ENCODE measurements at places on chromosomes 12 and 14.

DNA sequence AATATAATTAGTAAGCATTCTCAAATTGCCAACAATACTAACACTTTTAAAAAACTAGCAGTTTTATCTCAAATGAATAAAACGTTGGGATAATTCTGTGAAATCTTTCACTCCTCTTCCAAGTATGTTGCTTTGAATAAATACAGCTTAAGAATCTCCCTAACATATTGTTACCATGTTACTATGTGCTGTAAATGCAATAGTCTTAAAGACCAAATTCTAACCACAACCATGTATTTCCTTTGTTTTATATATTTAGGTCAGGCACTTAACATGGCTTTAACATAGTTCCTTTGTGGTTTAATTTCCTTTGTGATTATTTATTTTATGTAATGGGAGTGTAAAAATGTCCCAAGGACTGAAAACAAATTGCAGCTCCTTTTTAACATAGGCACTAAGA lies 33.9 kb upstream of the CCDC91 start:
- no peak for DNase-seq

DNA sequence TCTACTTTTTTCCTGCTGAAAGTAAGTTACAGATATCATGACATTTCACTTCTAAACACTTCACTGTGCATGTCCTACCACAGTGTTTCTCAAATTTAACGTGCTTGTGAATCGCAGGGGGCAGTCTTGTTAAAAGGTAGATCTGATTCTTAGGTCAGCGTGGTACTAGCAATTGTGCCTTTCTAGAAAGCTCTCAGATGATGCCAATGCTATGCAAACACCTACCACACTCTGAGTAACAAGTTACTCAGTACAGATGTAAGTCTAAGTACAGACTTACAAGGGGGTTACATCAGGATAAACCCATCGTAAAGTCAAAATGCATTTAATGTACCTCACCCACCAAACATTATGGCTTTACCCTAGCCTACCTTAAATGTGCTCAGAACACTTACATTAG lies 22.4 kb downstream of the TM7SF3 start:
- no peak for DNase-seq

GRCh38 chr14:93971635-93972027 lies 4.7 kb downstream of the ASB2 start:
- DNase-seq, result no peak

- DNase-seq, result no peak
Measured at GRCh38 chr12:110531741-110532333, 29.7 kb downstream of the RAD9B start.

- DNase-seq, result no peak
Measured at GRCh38 chr14:71113376-71113775, 206.1 kb downstream of the PCNX1 start.

DNA sequence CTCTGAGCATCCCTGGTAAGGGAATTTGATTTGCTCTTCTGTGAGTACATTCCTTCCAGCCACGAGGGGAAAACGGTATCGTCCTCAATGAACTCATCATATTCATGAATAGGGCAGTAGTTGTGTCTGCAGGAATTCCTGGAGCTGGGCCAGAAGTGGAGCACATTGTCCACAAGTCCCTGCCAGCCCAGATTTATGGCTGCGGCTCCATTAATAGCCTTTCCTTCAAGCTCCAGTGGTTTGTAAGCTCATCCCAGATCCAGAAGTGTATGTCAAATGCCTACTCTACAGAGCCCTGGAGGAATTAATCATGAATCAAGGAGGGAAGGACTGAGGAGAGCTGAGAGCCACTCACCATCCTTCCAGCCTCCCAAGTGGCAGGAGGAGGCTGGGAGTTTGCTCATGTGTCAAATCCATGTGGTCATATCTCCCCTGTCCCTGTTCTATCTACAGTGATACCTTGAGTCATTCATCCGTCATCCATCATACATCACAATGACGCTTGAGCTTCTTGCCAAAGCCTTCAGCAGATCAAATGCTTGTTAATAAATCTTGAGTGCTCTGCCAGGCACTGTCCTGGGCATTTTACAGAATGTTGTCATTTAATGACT lies 65.5 kb downstream of the SVOP start:
- no peak for DNase-seq

- no peak for DNase-seq
Measured at GRCh38 chr14:62689733-62690132, 355.5 kb downstream of the KCNH5 start.

- no peak for DNase-seq
Measured at GRCh38 chr12:121812320-121812871, 8.6 kb downstream of the SETD1B start.

DNA sequence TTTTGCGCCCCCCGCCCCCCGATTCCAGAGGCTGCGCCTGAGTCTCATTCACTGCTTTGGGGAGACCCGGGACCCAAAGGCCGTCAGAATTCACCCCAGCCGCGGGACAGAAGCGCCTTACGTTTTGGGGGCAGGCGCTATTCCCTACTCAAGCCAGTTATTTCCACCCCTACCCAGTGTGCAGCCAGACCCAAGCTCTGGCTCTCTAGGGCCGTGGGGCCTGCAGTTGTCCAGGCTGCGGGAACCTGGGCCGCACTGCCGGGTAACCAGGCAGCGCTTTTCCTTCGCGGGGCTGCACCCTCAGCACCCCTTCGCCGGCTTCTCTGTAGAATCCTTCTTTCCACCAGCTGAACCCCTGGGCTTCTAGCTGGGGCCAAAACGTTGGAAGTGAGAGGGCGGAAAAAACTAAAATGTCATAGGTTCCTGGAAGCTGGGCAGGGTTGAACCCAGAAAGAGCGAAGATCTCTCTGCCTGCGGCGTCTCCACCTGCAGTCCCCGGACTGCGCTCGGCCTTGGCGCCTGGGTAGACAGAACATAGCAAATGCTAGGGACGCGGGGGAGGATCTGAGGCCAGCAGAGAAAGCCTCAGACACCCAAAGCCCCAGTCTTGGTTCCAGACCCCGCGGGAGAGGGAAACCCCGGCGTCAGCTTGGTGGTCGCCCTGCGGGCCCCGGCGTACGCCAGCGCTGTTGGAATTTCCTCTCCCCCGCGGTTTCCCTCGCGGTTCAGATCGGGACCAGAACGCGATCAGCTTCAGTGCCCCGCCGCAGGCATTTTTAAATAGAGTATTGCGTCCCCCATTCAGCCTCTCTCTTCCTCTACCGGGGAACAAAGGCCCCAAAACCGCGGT lies 18.3 kb downstream of the TBX3 start:
- DNase-seq, result no peak

DNA sequence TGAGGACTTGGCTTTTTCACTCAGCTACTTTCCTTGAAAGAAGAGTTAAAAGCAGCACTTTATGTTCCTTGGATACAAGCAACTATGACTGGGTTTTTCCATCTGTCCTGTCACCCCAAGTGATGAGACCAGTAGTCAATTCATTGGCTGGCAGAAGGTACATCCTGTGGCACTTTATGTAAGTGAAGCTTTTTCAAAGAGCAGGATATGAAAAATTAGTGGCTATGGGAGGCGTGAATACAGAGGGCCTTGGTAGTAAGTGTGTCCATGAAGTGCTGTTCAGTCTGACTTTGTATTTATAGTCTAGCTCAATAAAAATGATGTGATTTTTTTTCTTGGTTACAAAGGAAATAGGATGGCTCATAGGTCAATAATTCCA lies 68.8 kb downstream of the DRAM1 start:
- no peak for DNase-seq

- DNase-seq, result peak; percentile 71
Measured at GRCh38 chr14:91418387-91419043, 895 bp upstream of the CCDC88C start.

- no peak for DNase-seq
Measured at GRCh38 chr12:93832131-93832530, 155.0 kb downstream of the CRADD start.

GRCh38 chr12:106096376-106096775 lies 42.4 kb downstream of the NUAK1 start:
- DNase-seq, result no peak

DNA sequence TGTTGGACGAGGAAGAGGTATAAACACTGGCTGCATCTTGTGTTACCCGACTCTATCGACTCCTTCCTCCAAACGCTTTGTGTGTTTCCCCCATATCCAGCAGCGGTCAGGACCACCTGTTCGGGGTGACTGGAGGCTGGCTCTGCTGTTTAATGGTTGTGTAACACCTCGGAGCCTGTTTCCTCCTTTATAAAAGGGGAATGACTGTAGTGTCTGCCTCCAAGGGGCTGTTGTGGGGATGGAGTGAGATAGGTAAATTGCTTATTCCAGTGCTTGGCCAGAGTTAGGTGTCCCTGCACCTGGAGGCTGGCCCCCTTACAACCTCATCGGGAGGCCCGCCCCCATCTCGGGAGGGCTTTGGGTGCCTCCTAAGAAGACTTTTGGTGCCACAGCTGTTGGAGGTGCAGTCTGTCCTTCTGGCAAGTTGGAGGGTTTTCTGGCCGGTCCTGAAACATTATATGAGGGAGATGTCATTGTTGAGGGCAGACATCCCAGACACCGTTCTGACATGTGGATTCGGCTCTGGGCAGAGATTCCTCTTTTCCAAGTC lies 1.1 kb downstream of the MLXIP start:
- DNase-seq, result no peak

GRCh38 chr12:53218551-53219291 lies 11.7 kb upstream of the ITGB7 start:
- no peak for DNase-seq
